Body of pancreas (tissue), 4 donors: ENCODE measurements at places on chromosomes 7 and 10. TPM values are rescaled to one million over a fixed set of nuclear protein-coding genes. Genes with fewer than 3 reads are reported as not detected.

Gene HECTD2
- 13.0 TPM for total RNA-seq

Gene TACC2
- 38.7 TPM for total RNA-seq

Gene BUD31
- total RNA-seq: 31.6 TPM

Gene NXPH1
- not detected for total RNA-seq

Gene OR2A1
- total RNA-seq: not detected

Gene NEUROD6
- not detected for total RNA-seq

- peaks cover 10% of the 10 kb centered on the region for H3K4me1 ChIP-seq
- no peaks in the 10 kb centered on the region for H3K36me3 ChIP-seq
- no peak for DNase-seq
- H3K27me3 ChIP-seq: no peaks in the 10 kb centered on the region
Observed at GRCh38 chr10:69508738-69509340, 57.6 kb downstream of the TSPAN15 start.

GRCh38 chr10:125584954-125585353, 98.0 kb downstream of the TEX36 start:
- no peak overlapping the region for H3K27ac ChIP-seq
- no peak overlapping the region for H3K4me3 ChIP-seq
- no peak for DNase-seq
- no peaks in the 10 kb centered on the region for H3K27me3 ChIP-seq
- H3K36me3 ChIP-seq: no peaks in the 10 kb centered on the region
- no peaks in the 10 kb centered on the region for H3K4me1 ChIP-seq

GRCh38 chr7:150621376-150621775, 10.8 kb downstream of the GIMAP6 start:
- H3K27ac ChIP-seq: no peak overlapping the region
- no peak overlapping the region for H3K4me3 ChIP-seq
- H3K27me3 ChIP-seq: no peaks in the 10 kb centered on the region
- no peaks in the 10 kb centered on the region for H3K4me1 ChIP-seq
- H3K36me3 ChIP-seq: no peaks in the 10 kb centered on the region
- DNase-seq: no peak

DNA sequence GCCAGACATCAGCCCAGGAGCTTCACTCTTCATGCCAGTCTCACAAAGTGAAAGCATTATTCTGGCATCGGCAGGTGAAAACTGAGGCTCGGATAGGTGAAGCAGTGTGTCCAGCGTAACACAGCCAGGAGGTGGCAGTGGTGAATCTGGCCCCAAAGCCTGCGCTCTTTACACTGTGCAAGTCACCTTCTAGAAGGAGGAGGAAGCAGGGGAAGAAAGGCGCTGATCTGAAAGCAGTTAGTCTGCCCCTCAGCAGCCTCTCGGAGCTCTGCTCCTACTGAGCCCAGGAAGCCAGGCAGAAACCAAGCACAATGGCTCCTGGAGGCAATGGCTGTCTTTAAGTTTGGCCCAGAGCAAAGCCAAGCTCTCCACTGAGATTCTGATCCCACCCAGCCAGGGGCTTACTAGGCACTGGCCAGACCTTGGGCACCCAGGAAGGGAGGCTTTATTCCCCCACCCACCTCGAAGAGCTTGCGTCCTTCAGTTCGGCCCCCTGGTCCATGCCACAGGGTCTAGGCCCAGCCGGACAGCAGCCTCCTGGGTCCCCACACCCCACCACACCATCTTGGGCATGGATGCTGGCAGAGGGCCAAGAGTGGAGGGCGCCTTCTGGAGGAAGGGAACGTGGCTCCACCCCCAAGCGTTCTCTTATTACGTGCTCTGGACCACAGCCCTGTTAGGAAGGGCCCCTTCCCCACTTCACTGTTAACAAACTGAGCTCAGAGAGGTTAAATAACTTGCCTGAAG, 104.5 kb downstream of the GRID1 start:
- H3K4me3 ChIP-seq: no peak overlapping the region
- no peaks in the 10 kb centered on the region for H3K27me3 ChIP-seq
- no peaks in the 10 kb centered on the region for H3K36me3 ChIP-seq
- H3K4me1 ChIP-seq: peaks cover 5% of the 10 kb centered on the region
- DNase-seq: peak; percentile 47

DNA sequence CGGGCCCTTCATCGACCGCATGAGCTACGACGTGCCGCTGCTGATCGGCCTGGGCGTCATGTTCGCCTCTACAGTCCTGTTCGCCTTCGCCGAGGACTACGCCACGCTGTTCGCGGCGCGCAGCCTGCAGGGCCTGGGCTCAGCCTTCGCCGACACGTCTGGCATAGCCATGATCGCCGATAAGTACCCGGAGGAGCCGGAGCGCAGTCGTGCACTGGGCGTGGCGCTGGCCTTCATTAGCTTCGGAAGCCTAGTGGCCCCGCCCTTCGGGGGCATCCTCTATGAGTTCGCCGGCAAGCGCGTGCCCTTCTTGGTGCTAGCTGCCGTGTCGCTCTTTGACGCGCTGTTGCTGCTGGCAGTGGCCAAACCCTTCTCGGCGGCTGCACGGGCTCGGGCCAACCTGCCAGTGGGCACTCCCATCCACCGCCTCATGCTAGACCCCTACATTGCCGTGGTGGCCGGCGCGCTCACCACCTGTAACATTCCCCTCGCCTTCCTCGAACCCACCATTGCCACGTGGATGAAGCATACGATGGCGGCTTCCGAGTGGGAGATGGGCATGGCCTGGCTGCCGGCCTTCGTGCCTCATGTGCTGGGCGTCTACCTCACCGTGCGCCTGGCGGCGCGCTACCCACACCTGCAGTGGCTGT, 1.2 kb downstream of the SLC18A3 start:
- H3K4me1 ChIP-seq: peaks cover 37% of the 10 kb centered on the region
- H3K4me3 ChIP-seq: no peak overlapping the region
- no peaks in the 10 kb centered on the region for H3K27me3 ChIP-seq
- no peak overlapping the region for H3K27ac ChIP-seq
- no peaks in the 10 kb centered on the region for H3K36me3 ChIP-seq
- DNase-seq: no peak

- H3K36me3 ChIP-seq: no peaks in the 10 kb centered on the region
- no peaks in the 10 kb centered on the region for H3K27me3 ChIP-seq
- no peaks in the 10 kb centered on the region for H3K4me1 ChIP-seq
Observed at GRCh38 chr7:45217358-45217757, 59.8 kb downstream of the RAMP3 start.

DNA sequence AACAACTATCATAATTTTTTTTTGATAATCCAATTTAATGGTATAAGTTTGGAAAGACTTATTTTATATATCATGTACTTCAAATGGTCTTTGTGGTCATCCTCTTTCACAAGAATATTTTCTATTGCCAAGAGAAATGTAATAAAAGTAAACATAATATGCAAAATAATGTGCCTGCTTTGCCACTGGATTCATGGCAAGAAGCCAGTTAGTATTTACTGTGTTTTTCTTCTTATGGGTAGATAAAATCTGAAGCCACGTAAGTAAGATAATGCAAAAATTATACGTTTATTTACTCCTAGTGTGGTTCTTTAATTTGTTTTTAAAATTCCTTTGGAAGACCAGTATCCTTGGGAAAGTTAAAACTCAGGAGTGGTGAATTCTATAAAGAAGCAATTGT, 258.5 kb downstream of the ARL4A start:
- H3K4me3 ChIP-seq: no peak overlapping the region
- H3K27ac ChIP-seq: no peak overlapping the region
- peaks cover 37% of the 10 kb centered on the region for H3K4me1 ChIP-seq

DNA sequence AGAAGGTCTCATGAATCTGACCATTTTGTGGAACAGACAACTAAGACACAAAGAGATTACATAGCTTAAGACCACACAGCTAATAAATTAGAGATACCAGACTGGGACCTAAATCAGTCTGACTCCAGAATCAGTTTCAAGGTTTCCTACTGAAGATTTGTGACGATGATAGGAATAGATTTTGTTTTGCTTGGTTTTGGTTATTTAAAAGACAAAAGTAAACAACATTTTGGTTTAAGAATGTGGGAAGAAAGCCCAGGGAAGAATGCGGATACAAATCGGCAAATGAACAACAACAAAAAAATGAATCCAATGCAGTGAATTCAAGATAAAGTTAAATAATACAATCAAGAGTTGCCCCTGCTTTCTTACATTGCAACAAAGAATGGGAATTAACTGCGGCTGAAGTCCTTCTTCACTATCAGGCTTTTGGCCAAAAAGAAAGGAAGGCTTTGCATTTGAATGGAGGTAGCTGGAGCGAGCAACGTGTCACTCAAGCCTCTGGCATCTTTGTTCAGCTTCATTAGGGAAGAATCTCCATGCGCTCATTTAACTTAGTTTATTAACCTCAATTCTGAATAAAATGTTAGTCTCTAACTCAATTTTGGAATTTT, 210.8 kb downstream of the ADAM12 start:
- no peak overlapping the region for H3K27ac ChIP-seq
- H3K36me3 ChIP-seq: no peaks in the 10 kb centered on the region
- no peak overlapping the region for H3K4me3 ChIP-seq
- no peaks in the 10 kb centered on the region for H3K4me1 ChIP-seq
- no peaks in the 10 kb centered on the region for H3K27me3 ChIP-seq
- DNase-seq: no peak
